ENCODE measurements at places on chromosomes 2 and 18.
A peak's percentile ranks its signal among the peaks of the same experiment; 100 is the strongest.

- no peak overlapping the region for H3K4me3 ChIP-seq
- H3K4me1 ChIP-seq = peaks cover 11% of the 10 kb centered on the region
- H3K27ac ChIP-seq = no peak overlapping the region
- H3K36me3 ChIP-seq = peaks cover 83% of the 10 kb centered on the region
These were observed 76.9 kb downstream of the USP40 start for GRCh38 chr2:233489666-233490065.

DNA sequence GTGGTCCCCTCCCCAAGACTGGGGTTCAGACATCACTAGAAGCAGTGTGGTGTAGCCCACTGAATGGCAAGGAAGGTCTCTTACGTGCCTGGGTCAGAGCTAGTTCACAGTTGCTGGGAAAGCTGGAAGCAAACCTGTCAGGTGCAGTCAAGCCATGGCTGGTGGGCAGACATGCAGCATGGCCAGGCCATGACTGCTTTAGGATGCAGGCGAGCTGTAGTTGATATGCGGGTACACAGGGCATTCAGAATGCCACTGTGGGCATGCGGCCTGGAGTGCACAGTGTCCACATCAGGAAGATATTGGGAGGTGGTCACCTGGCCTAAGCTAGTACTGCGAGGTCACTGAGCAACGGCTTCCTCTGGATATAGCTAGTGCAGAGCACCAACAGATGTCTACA lies 11.8 kb upstream of the SLC9A4 start:
- no peak overlapping the region for H3K27ac ChIP-seq
- no peaks in the 10 kb centered on the region for H3K36me3 ChIP-seq
- peaks cover 20% of the 10 kb centered on the region for H3K27me3 ChIP-seq
- H3K4me1 ChIP-seq = no peaks in the 10 kb centered on the region
- no peak overlapping the region for H3K4me3 ChIP-seq

DNA sequence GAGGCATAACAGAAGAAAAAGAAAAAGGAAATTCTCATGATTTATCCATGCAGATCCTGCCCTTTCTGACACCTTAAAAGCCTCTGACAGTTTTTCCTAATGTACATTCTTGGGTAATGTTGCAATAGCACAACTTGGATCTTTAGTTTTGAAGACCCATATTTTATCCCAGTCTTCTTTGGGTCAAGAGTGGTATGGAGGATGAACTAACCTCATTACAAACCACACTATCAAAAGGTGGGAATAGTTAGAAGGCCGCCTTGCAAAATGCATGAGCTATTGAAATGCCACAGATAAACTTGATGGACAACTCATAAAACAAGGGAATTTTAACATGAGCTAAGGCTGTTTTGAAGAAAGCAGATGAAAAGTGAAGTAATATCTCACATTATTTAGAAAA lies 1479.8 kb upstream of the ACVR2A start:
- no peak for DNase-seq
- H3K27ac ChIP-seq = no peak overlapping the region
- no peak overlapping the region for H3K4me3 ChIP-seq
- H3K27me3 ChIP-seq = no peaks in the 10 kb centered on the region

DNA sequence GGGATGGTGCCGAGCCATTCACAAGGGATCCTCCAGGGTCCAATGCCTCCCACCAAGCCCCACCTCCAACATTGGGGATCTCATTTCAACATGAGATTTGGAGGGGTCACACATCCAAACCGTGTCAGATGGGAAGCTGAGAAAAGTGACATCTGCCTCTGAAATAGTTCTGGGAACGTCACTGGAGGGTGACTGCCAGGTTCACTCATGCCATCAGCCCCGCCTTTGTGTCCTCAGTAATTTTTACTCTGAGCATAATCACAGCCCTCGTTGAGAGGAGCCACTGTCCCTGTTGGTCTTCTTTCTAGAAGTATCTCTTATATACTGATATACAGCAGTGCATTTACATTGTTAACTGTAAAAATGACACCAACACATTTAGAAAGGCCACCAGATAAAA lies 67.4 kb downstream of the KLHL29 start:
- H3K4me1 ChIP-seq = peaks cover 13% of the 10 kb centered on the region
- H3K27me3 ChIP-seq = peaks cover 9% of the 10 kb centered on the region
- no peak for DNase-seq
- no peak overlapping the region for H3K27ac ChIP-seq
- H3K36me3 ChIP-seq = no peaks in the 10 kb centered on the region

GRCh38 chr2:174788291-174788929 lies 24.1 kb upstream of the CHRNA1 start:
- no peaks in the 10 kb centered on the region for H3K4me1 ChIP-seq
- H3K27me3 ChIP-seq = no peaks in the 10 kb centered on the region
- DNase-seq = no peak

- peaks cover 33% of the 10 kb centered on the region for H3K27me3 ChIP-seq
- H3K4me3 ChIP-seq = peak overlapping the region; percentile 75
- peaks cover 55% of the 10 kb centered on the region for H3K4me1 ChIP-seq
These were observed 1.0 kb upstream of the GMPPA start for GRCh38 chr2:219497495-219498279.

GRCh38 chr2:148594216-148594615 lies 50.3 kb upstream of the EPC2 start:
- no peak overlapping the region for H3K4me3 ChIP-seq
- H3K4me1 ChIP-seq = no peaks in the 10 kb centered on the region
- no peak overlapping the region for H3K27ac ChIP-seq
- DNase-seq = no peak
- no peaks in the 10 kb centered on the region for H3K27me3 ChIP-seq

GRCh38 chr2:20501974-20502373 lies 55.1 kb downstream of the RHOB start:
- no peaks in the 10 kb centered on the region for H3K4me1 ChIP-seq
- no peaks in the 10 kb centered on the region for H3K27me3 ChIP-seq
- no peak overlapping the region for H3K4me3 ChIP-seq
- no peak for DNase-seq

DNA sequence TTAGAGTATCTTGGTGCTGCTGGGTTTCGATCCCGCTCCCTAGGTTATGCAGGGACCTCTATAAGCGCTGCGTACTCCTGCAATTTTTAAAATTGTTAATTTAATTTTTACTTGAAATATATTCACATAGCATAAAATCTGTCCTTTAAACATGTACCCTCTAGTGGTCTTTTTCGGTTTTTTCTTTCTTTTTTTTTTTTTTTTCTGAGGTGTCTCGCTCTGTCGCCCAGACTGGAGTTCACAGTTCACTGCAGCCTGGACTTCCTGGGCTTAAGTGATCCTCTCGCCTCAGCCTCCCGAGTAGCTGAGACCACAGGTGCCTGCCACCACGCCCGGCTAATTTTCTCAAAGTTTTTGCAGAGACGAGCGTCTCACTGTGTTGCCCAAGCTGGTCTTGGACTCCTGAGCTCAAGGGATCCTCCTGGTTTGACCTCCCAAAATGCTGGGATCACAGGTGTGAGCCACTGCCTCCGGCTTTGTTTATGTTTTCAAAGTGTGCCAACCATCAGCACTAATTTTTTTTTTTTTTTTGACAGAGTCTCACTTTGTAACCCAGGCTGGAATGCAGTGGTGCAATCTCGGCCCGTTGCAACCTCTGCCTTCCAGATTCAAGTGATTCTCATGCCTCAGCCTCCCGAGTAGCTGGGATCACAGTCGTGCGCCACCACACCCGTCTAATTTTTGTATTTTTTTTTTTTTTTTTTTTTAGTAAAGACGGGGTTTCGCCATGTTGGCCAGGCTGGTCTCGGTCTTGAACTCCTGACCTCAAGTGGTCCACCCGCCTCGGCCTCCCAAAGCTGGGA lies 585 bp upstream of the MOB1A start:
- H3K4me3 ChIP-seq = peak overlapping the region; percentile 91
- H3K4me1 ChIP-seq = peaks cover 46% of the 10 kb centered on the region
- H3K27me3 ChIP-seq = no peaks in the 10 kb centered on the region
- H3K27ac ChIP-seq = peak overlapping the region; percentile 95
- H3K36me3 ChIP-seq = no peaks in the 10 kb centered on the region
- no peak for DNase-seq

DNA sequence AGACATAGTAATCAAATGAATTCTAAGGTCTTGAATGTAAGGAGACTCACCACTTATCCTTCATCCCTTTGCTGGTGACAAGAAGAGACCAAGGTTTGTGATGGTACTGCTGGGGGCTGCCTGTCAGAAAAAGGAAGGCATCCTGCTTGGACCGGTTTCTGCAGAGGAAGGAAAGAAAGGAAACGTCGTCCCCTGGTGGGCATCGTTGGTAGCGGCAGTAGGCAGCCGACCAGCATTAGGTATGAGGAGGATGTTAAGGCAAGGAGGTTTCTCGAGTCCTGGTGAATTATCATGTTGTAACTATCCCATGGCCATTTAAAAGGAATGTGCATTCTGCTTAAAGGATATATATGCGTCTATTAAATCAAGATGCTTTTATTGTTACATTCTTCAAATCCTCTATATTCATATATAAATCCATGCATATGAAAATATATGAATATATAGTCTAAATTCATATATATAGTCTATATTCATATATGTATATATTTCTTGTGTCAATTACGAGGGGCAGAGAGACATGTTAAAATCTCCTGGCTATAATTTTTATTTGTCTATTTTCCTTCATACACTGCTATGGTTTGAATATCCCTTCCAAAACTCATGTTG lies 94.4 kb upstream of the TGFA start:
- H3K4me3 ChIP-seq = no peak overlapping the region
- no peaks in the 10 kb centered on the region for H3K4me1 ChIP-seq
- H3K27ac ChIP-seq = no peak overlapping the region
- DNase-seq = peak; percentile 54

GRCh38 chr2:132909427-132909826 lies 239.4 kb upstream of the LYPD1 start:
- H3K27me3 ChIP-seq = no peaks in the 10 kb centered on the region
- no peak overlapping the region for H3K4me3 ChIP-seq
- H3K27ac ChIP-seq = no peak overlapping the region
- no peak for DNase-seq
- H3K4me1 ChIP-seq = no peaks in the 10 kb centered on the region

All from left ventricle myocardium inferior (tissue), 1 donor.